ENCODE measurements at places on chromosomes 12 and 14. TPM values are rescaled to one million over a fixed set of nuclear protein-coding genes. Genes with fewer than 3 reads are reported as not detected.

DNA sequence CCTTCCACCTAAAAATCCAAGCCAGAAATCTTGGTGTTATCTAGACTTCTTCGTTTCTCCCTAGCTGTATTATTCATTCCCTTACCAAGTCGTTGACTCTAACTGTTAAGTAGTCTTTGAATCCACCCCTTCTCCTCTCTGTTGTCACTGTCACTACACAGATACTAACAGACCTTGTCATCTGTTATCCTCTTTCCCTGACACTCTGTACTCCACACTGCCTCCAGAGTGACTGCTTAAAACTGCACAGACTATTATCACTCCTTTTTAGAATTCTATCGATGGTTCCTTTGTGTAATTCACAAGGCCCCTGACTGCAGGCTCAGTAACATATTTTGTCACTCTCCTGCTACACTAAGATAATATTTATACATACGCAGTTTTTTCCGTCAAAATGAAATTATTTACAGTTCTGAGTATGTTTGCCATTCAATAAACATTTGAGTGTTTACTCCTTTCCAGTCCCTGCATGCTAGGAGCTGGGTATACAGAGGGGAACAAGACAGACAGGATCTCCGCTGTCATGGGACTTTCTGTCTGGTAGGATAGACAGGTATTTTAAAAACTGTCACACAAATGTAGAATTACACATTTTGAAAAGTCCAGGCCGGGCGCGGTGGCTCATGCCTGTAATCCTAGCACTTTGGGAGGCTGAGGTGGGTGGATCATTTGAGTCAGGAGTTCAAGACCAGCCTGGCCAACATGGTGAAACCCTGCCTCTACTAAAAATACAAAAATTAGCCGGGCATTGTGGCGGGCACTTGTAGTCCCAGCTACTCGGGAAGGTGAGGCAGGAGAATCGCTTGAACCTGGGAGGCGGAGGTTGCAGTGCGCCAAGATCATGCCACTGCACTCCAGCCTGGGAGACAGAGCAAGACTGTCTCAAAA lies 3.8 kb downstream of the MARS1 start:
- H3K4me1 ChIP-seq, result peaks cover 11% of the 10 kb centered on the region
- peaks cover 19% of the 10 kb centered on the region for H3K36me3 ChIP-seq
- H3K27ac ChIP-seq, result no peak overlapping the region
- no peak for DNase-seq
- no peaks in the 10 kb centered on the region for H3K27me3 ChIP-seq
- no peak overlapping the region for H3K4me3 ChIP-seq

DNA sequence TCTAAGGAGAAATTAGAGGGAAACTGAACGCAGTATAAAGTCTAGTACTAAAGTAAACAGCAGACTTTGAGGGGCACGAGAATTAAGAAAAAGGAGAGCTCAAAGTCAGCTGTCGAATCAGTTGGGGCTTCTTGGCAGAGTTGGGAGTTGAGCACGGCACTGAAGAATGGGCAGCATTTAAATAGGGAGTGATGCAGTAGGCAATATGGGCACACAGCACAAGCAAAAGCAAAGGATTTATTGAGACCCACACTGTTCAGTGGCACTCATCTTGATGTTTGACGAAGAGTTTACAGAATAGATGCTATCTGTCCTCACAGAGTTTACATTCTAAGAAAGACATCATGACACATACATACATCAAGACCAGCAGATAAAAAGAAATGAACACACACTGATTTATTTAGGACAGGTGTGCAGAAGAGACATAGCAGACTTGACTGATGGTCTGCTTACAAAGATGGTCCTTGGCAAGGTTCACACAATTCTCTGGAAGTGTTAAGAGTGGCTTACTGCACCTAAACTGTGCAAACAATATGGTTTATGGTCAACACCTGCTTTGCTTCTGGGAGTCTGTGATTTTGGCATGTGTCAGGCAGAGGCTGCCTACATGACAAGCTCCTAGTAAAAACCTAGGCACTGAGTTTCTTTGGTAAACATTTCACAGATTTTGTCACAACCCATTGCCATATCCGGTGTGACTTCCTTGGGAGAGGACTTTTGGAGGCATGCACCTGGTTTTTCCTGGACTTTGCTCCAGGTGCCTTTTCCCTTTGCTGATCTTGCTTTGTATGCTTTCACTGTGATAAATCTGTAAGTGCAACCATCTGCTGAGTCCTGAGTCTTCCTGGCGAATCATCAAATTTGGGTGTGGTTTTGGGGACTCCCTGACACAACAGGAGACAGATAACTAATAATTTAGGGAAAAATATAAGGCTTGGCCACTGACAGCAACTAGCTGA lies 26.3 kb downstream of the ALKBH1 start:
- no peaks in the 10 kb centered on the region for H3K27me3 ChIP-seq
- peaks cover 4% of the 10 kb centered on the region for H3K4me1 ChIP-seq
- no peak overlapping the region for H3K4me3 ChIP-seq
- no peaks in the 10 kb centered on the region for H3K36me3 ChIP-seq
- H3K27ac ChIP-seq, result no peak overlapping the region

Gene SSTR1
- 3.0 TPM for total RNA-seq

Gene HHIPL1
- 9.9 TPM for total RNA-seq

Gene TMEM117
- 6.2 TPM for total RNA-seq
